Stimulated activated CD4-positive, alpha-beta T cell treated with anti-CD3 and anti-CD28 coated beads, Interleukin-4, amount 100 ng/mL, for 48 hours (primary cell): ENCODE measurements at places on chromosomes 16 and 17.
A peak's percentile ranks its signal among the peaks of the same experiment; 100 is the strongest.

- DNase-seq, result no peak
These were observed 5.8 kb upstream of the RFFL start for GRCh38 chr17:35069311-35069710.

DNA sequence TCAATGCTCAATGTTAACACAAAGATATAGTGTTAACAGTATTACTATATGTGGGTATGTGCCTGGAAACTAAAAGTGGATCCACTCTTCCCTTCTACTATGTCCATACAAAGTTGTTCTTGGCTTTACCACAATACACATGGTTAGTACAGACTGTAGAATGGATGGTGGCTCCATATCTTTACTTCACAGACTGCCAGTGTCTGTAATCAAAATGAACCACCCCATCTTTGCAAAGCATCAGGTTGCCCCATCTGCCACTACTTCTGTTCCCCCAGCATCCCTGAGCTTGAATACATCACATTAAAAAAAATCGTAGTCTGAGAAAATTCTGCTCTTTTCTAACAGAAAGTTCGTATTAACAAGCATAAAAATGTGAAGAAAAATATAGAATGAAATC is 30.0 kb downstream of the USP32 start:
- DNase-seq, result no peak

- DNase-seq, result no peak
These were observed 1.7 kb downstream of the PSME3IP1 start for GRCh38 chr16:57184113-57184512.

- DNase-seq, result no peak
These were observed 2.9 kb downstream of the ARHGEF15 start for GRCh38 chr17:8312726-8313600.

DNA sequence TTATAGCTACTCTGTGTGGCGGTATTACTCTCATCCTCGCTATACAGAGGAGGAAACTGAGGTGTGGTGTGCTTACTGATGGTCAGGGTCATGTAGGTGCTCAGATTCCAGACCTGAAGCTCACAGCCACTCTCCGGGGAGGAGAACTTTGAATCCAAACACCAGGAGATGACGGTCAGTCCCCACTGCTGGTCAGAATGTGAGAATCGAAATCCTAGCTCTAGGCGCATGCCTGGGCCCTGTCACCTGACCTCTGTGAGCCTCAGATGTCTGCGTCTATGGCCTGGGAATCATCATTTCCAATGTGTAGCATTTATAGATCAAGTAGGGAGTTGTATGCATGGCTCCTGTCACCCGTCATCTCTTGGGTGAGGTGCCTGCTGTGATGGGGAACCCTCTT is 317.4 kb downstream of the SNX29 start:
- DNase-seq, result no peak

DNA sequence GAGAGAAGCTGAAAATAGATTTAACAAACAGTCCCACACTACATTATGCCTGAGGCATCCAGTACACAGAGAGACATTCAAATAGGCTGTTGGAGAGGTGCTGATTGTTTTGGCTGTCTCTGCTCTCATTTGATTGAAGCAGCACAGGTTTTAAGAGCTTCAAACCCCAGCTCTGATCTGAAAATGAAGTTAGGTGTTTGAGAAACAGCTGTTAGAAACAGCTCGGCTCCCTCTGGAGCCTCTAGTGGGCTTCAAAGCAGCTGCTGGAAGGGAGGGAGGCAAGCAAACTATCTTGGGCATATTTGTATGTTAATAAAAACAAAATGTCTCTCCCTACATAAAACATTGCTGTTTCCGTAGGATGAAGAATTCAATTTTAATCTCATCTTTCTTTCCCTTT is 607.3 kb upstream of the GOT2 start:
- no peak for DNase-seq

GRCh38 chr17:40958086-40958953 is 8.4 kb downstream of the KRT39 start:
- no peak for DNase-seq

DNA sequence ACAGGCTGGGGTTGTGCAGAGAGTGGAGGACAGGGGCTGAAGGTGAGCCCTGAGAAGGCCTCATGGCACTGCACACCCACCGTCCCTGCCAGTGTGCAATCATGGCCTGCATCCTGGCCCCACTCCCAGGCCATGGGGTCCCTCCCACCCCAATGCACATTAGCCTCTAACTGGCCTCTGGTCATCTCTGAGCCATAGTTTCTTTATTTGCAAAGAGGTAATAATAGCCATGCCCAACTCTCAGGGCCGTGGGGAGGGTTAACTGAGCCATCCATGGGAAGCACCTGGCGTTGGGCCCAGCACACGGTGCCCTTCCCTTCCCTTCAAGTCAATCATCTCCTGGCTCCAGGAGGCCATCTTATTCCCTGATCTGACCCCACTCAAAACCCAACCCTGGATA is 10.8 kb upstream of the ITGA3 start:
- DNase-seq, result no peak

- DNase-seq, result no peak
These were observed 3.5 kb downstream of the DBNDD1 start for GRCh38 chr16:90015586-90016338.

- DNase-seq, result no peak
These were observed 248.6 kb upstream of the GSE1 start for GRCh38 chr16:85364323-85365040.

DNA sequence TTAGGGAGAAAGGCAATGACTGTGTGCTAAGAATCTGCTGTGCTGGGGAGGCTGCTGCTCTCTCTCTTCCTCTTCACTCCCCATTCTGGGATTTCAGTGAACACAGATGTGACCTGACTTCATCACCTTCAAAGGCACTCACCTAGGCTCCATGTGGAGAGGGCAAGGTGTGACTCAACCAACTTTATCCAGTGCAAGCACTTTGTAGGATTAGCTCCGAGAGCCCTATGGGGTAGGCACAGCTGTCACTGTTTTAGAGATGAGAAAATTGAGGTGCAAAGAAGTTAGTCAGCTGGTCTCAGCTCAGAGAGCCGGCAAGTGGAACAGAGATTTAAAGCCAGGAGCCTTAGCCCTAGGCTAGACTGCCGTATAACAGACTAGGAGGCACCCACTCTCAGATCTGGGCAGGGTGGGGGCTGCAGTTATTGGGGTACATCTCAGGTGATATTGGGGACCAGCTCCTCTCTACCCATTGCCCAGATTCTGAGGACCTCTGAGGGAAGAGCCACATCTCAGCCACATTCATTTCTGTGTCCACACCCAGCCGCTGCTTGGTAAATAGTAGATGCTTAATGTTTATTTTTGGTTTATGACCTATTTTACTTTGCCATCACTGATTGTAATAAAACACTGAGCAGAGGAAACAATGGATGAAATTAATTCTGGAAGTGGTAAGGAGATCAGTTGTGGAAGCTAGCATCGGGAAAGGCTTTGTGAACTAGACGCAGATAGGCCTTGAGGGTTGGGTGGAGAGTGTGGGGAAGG is 138.8 kb downstream of the CCDC182 start:
- no peak for DNase-seq

DNA sequence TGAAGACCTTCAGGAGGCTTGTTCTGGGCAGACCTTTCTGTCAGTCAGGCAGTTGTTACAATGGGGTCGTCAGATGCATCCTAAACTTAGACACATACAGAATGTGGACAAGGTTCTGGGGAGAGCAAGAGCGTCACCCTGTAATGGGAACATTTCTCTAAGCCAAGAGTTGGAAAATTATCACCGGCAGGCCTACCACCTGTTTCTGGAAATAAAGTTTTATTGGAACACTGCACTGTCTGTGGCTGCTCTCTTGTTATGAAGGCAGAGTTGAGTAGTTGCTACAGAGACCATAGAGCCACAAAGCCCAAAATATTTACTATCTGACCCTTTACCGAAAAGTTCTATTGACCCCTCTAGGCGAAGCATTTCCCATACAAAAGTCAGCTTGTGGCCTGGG is 106.2 kb downstream of the CPPED1 start:
- no peak for DNase-seq

- no peak for DNase-seq
These were observed 430 bp downstream of the TSEN54 start for GRCh38 chr17:75516619-75517296.

DNA sequence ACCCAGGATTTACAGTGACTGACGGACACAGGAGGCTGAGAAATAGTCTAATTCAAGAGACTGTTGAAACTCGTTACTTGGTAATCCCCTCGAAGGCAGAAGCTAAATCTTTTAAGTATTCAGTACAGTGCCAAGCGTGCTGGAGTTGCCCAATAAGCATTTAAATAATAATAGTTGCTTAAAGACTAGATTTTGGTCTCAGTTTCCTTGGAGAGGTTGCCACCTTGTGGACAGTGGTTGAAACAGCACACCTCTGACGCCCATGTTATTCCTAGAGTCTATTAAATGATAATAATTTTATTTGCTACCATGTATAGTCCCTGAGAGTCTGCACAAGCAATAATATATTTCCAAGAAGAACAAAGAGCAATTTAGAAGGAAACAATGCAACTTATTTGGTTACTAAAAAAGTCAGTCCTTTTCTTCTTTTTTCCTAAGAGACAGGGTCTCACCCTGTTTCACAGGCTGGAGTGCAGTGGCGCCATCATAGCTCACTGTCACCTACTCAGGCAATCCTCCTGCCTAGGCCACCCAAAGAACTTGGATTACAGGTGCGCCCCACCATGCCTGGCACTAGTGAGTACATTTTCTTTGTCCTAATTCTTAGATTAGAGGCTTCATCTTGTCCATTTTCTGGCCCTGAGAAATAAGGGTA is 138.0 kb upstream of the NUDT7 start:
- peak; percentile 12 for DNase-seq

GRCh38 chr17:1711804-1712203 is 1.6 kb upstream of the TLCD2 start:
- no peak for DNase-seq

DNA sequence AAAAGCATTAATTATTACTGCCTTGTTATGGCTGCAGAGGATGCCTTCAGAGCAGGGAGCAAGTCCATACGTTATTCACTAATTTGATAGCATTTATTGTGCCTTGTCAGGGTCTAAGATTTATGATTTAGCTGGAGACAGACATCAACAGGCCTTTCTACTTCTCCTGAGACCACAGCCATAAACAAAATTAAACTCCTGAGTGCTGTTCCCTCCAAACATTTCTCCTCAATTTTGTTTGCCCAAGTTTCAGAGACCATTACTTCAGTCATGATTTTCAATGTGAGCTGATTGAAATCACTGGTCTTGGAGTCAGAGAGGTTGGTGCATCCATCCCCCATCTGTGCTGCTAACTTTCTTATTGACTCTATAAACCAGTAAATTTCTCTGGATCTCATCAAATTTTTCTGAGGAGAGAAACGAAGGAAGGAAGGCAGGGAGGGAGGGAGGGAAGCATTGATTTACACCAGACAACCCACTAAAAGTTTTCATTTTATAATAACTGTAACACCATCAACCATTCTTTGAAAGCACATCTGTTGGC is 423.6 kb upstream of the CDH11 start:
- DNase-seq, result no peak

- no peak for DNase-seq
These were observed 2.7 kb downstream of the NOD2 start for GRCh38 chr16:50696126-50696525.

- no peak for DNase-seq
These were observed 70.1 kb downstream of the GP2 start for GRCh38 chr16:20257234-20257633.

- no peak for DNase-seq
These were observed 78.6 kb upstream of the ZFHX3 start for GRCh38 chr16:73126525-73126853.

- DNase-seq, result no peak
These were observed 14.8 kb downstream of the HDAC5 start for GRCh38 chr17:44108440-44109311.

GRCh38 chr17:7380321-7380720 is 568 bp upstream of the TNK1 start:
- DNase-seq, result no peak

DNA sequence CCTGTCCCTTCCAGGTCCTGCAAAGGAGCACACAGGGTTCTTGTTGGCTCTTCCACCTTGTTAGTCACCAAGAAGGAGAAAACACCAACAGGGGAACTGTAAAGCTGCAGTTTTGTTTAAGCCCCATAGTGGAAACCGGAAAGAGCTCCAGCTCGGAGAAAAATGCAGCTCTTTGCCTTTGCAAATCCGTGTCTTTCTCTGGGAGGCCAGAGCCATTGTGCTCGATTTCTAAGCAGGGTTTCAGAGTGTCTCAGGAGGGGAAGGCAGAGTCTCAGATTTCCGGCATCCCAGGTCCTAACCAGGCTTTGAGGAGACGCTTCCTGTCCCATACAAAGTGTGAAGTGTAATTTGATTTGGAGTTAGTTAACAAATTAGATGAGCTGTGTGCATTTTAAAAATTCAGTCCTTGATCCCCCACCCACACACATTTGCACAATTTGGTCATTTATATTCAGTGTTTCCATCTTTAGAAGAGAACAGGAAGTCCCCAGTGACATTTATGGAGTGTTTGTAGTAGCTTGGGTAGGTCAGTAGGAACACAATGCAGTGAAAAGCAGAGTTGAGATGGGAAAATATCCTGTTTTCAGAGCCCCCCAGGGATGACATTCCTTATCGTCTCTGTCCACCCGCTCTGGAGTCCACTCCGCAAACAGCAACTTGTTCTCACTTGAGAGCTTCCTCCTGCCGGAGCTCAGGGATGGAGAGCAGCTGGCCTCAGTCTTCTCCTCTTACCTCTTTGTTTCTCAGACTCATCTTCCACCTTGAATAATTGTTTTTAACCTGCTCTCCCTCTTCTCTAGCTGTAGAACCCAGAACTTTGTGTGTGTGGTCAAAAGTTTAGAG is 331.9 kb downstream of the SEC14L1 start:
- no peak for DNase-seq

GRCh38 chr16:20166531-20167235 is 93.0 kb upstream of the GPR139 start:
- DNase-seq, result no peak

DNA sequence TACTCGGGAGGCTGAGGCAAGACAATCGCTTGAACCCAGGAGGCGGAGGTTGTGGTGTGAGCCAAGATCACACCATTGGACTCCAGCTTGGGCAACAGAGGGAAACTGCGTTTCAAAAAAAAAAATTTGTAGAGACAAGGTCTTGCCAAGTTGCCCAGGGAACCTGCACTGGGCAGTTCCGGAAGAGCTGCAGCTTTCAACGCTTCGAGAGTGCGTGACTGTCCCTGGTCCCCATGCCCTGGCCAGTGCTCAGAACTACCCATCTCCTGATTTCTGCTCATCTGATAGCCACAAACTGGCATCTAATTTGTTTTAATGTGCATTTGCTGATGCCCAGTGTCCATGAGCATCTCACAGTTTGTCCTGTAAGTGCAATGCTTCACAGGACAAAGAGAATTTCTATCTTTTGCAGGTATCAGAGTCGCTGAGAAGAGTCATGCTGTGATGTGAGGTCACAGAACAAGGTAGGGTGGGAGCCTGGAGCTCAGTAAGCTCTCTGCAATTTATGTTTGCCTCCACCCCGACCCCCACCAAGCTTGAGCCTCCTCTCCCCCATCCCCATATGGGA is 3.9 kb downstream of the ACTG1 start:
- no peak for DNase-seq

GRCh38 chr16:52591934-52592592 is 45.1 kb upstream of the TOX3 start:
- no peak for DNase-seq
